Activated CD4-positive, alpha-beta T cell treated with anti-CD3 and anti-CD28 coated beads, Interleukin-2, amount 50 U/mL, for 1 hour (primary cell): ENCODE measurements at places on chromosomes 16 and 17.

GRCh38 chr17:81223762-81224130 is 981 bp upstream of the CEP131 start:
- no peak for DNase-seq

DNA sequence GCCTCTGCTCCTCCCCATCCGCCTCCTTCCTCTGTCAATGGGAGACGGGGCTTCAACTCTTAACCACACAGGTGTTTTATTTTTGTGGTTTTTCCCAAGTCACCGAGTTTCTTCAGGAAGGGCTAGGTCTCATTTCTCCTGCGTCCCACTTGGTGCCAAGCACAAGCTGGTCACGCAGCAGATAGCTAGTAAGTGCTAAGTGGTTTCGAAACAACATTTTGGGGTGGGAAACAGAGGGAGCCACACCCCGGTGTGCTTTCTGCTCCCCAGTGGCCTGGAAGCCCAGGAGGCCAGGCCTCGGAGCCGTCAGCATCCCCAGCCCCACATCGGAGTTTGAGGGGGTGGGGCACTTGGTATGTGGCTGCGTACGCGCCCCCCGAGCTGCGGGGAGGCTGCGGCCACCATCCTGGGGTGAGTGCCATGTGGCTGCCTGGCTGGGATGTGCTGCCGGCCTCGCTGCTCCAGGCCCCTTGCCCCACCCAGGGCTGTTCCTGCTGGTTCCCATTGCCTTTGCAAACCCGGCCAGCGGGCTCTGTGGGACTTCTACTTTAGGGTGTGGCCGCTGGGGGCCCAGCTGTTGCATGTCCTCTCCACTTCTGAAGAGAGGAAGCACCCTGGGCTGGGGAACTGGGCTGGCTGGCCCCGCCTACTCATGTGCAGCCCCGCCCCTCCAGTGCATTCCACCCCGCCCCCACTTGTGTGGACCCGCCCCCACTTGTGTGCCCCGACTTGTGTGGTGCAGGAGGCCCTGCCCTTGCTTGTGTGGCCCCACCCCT is 55.6 kb downstream of the BAIAP2 start:
- peak; percentile 25 for DNase-seq

- DNase-seq: no peak
Measured at GRCh38 chr17:6096201-6097004, 26.2 kb downstream of the WSCD1 start.

DNA sequence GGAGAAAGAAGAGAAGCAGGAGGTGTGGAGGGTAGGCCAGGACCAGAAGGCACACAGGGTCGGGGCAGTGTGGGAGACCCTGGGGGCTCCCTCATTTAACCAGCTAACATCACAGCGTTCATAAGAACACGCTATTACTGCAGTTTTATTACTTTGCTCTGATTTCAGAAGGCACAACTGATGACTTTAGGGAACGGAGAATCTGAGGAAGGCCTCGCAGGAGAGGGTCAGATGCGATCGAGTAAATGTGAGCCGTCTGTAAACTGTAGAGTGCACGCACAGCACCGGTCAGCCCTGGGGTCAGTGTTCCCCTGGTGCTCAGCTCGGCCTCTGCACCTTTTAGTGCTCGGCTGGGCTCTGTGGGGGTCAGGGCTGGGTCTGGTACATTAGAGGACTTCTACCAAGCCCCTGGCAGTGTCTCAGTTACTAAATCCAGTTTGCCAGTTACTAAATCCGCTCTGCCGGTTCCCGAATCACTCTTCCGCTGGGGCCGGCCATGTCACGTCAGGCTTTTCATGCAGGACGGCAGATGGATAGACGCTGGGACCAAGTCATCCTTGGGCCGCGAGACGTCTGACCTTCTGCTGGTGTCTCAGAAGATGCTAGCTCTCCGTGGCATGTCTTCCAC is 325.9 kb downstream of the SEC14L1 start:
- DNase-seq: no peak

DNA sequence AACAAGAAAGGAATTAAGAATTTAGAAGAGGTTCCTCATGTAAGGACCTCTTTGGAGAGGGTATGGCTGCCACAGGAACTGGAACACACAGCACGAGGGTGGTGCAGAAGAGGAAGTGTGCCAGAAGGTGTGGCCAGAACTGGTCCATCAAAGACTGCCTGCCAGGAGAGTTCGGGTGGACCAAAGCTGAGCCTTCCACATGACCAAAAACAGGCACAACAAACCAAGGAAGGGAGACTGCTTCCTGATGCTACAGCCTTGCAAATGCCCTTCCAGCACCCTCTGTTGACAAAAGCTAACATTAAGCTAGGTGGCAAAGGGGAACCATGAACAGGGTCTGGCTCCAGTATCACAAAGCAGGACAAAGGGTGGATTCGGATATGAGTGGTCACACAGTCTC is 125.8 kb upstream of the TMEM97 start:
- DNase-seq: no peak
